HT-29 (cell line): ENCODE measurements at places on chromosomes 2 and 18.

- DNase-seq, result peak; percentile 66
Measured at GRCh38 chr2:201357221-201357620, at the start of gene FLACC1. FLACC1 (minus strand) TSS chr2:201357345; CDS start chr2:201351404, 5,941 bp downstream.

GRCh38 chr2:190858817-190859216 is 21.8 kb upstream of the GLS start:
- no peak for DNase-seq

DNA sequence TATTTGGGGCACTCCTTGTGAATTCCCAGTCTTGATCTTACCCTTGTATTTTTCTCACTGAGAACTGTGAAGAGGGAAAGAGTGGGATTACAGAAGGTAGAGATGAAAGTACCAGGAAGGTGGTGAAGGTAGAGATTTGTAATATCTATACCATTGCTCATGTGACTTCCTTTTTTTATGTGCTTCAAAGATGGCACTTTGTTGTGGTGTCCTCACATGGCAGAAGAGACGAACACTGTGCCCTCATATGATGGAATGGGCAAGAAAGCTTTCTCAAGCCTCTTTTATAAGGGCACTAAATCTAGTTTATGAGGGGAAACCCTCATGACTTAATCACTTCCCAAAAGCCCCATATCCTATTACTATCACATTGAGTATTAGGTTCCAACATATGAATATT is 28.9 kb upstream of the PPM1B start:
- no peak for DNase-seq

DNA sequence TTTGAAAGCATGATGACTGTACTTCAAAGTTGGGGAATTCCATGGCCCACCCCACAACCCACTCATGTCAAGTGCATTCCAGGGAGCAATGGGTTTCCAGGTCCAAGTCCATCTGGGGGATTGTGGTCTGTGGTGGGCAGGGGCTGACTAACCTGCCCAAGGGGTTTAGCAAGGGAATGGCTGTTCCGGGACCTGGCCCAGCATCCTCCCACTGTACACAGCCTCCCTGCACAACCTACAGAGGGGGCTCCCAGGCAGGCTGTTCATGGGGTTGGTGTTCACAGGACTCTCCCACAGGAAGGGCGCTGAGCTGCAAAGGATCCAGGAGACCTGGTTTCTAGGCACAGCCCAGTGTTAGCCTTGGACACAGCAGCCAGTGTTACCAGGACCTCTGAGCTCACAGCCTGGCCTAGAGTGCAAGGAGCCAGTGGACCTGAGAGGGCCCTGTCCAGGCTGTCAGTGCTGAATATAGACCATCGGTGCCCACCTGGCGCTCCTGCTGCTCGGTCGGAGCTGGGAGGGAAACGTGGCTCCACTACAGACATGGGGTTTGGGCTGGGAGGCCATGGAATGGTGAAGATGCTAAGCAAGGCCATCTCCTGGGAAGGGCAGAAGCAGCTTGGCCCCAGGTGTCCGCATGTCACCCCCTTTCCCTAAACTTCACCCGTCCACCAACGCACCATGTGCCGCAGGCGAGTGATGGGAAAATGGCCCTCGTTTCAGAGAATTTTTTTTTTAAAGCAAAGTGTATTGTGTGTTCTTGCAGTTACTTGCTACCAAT is 317.2 kb downstream of the GBX2 start:
- DNase-seq, result no peak

- DNase-seq, result peak; percentile 45
Measured at GRCh38 chr2:234953116-234954031, 1.6 kb downstream of the SH3BP4 start.

- DNase-seq, result peak; percentile 20
Measured at GRCh38 chr2:149994057-149994728, 406.6 kb upstream of the MMADHC start.

DNA sequence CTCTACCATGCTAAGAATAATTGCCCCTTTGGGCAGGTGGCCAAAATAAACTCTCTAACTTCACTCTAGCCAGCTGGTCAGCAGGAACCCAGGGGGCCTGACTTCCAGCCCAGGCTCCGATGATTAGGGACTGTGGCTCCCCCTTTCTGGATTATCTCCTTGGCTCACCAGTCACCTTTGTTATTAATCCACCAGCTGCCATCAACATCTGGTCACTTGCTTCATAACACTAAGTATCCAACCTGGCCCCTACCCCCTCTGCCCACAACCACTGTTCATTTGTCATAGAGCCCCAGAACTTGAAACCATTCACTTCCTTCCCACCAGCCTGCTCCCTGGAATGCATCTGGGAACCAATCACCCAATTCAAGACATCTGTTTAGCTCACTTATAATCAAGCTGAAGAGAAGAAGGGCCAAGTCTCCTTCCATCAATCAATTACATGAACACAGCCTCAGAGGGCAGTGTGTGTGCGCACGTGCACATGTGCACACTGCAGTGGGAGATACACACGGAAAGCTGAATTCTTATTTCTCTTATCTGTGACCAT is 215.1 kb downstream of the ALK start:
- DNase-seq, result no peak

DNA sequence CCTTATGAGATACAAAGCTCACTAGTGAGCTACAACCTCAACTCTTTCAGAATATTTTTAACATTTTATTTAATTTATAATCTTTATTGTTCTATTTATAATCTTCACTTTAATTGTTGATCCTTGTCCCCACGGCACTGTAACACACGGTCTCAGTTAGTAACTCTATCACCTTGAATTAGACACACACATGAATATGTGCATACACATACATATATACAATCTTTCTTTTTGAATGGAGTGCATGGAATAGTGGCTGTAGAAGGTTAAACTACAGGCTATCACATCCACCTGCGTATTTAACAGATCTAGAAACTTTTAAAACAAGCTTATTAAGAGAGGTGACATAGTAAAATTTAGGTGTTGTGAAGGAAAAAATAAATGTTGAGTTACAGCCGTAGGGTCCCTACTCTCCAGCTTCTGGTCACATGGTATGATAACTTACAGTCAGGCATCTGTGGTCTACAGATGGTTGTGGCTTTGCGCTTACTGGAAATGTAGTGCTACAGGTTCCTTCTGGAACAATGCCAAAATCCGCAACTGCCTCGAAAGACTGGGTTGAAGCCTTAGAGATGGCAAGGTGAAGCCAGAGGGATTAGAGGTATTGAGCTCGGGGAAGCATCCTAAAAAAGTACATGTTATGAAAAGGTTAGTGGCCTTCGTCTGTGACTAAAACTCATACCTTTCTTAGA is 1324.1 kb upstream of the SLC39A10 start:
- DNase-seq, result peak; percentile 37

GRCh38 chr2:215290980-215291599 is 20.8 kb upstream of the ATIC start:
- no peak for DNase-seq

DNA sequence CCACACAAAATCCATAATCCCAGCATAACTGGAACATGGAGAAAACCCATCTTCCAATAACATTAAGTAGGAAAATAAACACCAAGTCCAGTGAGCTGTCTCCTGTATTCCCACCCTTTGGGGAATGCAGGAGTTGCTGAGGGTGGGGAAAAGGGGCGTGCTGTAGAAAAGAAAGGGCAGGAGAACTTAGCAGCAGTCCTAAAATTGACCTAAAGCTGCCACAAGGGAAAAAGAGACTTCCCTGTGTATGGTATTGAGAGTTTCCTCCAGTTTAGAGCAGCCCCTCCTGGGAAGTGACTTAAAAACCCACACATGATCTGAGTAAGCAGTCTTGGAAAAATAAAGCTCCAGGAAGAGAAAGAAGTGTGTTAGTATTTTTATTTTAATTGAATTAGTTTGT is 428.8 kb downstream of the THSD7B start:
- DNase-seq, result no peak

- no peak for DNase-seq
Measured at GRCh38 chr2:183123117-183123958, 905 bp upstream of the NUP35 start.

GRCh38 chr18:69208545-69208944 is 192.1 kb upstream of the DOK6 start:
- no peak for DNase-seq

DNA sequence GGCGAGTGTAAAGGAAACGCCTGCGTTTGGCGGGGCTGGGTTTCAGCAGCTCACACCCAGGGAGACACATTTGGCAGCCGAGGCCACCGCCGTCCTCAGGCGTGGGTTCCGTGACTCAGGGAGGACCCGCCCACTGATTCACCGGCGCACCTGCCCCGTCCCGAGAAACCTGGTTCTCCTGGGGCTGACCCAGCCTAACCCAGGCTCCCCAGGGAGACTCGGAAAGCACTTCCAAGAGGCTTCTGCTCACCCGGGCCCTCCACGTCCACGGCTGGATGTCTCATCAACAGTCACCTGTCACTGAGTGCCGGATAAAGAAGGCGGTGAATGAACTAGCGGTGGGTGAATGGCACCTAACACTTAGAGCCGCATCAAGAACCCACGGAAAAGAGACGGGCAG is 126.4 kb upstream of the CTDP1 start:
- DNase-seq, result no peak

GRCh38 chr2:73937899-73938298 is 11.2 kb downstream of the DGUOK start:
- DNase-seq, result no peak

- no peak for DNase-seq
Measured at GRCh38 chr2:71898375-71898774, 249.3 kb downstream of the CYP26B1 start.

DNA sequence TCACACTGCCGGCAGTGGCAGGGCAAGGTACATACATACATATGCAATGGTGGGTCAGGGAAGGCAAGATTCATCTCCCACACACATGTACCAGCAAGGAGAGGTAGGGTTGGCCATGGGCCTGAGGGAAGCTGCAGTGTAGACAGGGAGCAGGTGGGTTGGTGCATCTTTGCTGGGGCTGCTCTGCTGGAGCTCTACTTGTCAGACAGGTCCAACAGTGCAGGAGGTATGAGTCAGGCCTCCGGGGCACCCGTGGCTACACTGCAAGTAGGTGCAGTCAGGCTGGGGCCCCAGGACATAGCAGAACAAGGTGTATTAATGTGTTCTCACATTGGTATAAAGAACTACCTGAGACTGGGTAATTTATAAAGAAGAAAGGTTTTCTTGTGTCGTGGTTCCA is 281.1 kb upstream of the COL3A1 start:
- no peak for DNase-seq

- no peak for DNase-seq
Measured at GRCh38 chr2:214696681-214697080, 112.8 kb downstream of the BARD1 start.

DNA sequence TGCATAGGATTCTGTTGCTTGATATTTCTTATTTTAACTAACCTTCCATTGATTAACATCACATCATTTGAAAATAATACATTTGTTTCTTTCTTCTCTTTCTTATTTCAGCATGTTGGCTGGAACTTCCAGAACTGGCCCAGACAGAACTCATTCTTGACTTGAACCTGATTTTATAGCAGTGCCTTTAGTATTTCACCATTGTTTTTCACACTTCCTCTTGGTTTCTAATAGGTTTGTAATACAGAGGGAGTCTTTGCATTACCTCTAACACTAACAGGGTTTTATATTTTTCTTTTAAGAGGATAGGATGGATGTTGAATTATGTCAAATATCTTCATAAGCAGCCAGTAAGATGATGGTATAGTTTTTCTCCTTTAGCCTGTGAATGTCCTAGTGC is 39.2 kb downstream of the SEMA4F start:
- no peak for DNase-seq

GRCh38 chr2:218810256-218810655 is 21.3 kb downstream of the PRKAG3 start:
- DNase-seq, result no peak

- peak; percentile 70 for DNase-seq
Measured at GRCh38 chr2:42128721-42129486, 40.2 kb upstream of the EML4 start.

- DNase-seq, result peak; percentile 65
Measured at GRCh38 chr2:69616755-69617154, 26.8 kb downstream of the AAK1 start.

GRCh38 chr18:58288921-58289797 is 245.1 kb downstream of the NEDD4L start:
- no peak for DNase-seq

- DNase-seq, result no peak
Measured at GRCh38 chr18:2529154-2529553, 42.2 kb downstream of the METTL4 start.

DNA sequence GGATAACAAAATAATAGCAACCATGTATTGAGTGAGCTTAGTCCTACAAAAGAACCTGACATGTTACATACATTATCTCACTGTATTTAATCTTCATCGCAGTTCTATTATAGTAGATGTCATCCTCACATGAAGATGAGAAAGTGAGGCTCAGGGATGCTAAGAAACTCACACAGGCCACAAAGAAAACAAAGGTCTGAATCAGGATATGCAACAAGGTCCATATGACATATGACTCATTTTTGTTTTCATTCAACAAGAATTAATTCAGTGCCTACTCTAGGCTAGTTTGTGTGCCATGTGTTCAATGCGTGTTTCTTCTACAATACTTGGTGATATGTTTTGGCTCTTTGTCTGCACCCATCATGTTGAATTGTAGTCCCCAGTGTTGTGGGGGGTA is 219.7 kb upstream of the EPHA4 start:
- DNase-seq, result no peak

GRCh38 chr2:55025082-55025481 is 25.2 kb downstream of the RTN4 start:
- no peak for DNase-seq

- DNase-seq, result no peak
Measured at GRCh38 chr2:153138651-153139375, 339.7 kb downstream of the RPRM start.

DNA sequence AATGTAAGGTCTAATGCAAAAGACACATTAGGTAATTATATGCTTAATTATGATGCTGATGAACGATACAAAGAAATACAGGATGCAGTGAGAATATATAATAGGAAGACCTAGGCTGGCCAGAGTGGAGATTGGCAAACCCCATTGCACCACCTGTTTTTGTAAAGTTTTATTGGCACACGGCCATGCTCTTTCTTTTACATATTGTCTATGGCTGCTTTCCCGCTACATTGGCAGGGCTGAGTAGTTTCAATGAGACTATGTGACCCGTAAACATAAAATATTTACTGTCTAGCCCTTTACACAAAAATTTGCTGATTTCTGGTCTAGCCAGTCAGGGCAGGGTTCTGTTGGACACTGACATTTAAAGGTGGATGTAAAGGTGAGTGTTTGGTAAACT is 5.4 kb downstream of the SEC11C start:
- no peak for DNase-seq

GRCh38 chr18:22391407-22392345 is 26.0 kb downstream of the CTAGE1 start:
- DNase-seq, result peak; percentile 81
